ENCODE measurements at places on chromosomes 16 and 17.

- no peak for DNase-seq
These were observed 156.1 kb upstream of the CACNG5 start for GRCh38 chr17:66678827-66679226.

DNA sequence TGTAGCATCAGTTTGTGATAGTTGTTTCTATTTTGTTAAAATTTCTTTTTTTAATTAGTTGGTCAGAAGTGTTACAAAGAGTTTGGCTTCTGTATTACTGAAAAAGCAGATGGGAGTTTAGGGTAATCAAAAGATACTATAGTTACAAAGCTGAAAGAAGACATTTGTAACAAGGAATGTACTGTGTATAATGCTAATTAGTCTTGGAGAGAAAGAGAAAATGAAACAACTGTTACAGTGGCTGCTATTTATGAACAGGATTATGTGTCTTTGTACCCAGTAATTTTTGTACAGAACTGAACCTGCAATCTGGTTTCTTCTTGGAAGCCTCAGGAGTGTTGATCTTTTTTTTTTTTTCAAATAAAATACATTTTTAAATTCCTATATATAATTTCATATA, 14.3 kb downstream of the GDPD1 start:
- no peak for DNase-seq

GRCh38 chr16:17657045-17657444, 186.3 kb upstream of the XYLT1 start:
- DNase-seq, result no peak

GRCh38 chr17:65987988-65988387, 203.9 kb downstream of the CEP112 start:
- peak; percentile 55 for DNase-seq

DNA sequence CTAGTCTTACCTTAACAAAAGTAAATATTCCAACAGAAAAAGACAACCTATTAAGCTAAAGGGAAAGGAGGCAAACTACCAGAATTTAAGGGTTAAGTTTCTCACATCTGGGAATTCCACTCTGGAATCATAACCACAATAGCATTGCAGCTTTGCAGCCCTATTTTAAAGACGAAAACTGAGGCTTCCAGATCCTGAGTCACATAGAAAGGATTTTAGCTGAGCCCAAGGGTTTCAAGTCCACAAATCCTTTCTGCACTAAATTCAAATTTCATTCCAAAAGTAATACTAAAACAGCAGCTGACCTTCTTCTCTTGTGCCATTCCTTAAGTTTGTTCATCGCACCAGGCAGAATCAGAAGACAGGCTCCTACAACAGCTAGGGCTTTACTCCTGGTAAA, 17.8 kb downstream of the XYLT1 start:
- DNase-seq, result no peak

DNA sequence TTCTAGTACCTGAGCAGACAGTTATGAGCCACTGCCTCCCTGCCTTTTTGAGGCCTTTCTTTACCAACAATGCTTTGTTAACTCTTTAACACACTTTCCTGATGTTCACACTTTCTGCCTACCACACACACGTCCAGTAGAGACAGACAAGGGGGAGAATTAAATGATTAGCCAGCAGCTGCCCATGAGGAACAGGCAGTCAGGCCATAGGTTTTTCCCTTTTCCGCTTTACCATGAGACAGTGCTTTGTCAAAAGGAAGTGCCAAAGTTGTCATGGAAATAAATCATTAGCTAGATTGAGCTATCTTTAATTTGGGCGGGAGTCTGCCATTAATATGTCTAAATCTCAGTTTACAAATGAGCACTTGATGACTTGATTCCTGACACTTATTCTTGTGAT, 102.1 kb downstream of the PITPNC1 start:
- DNase-seq, result no peak

- peak; percentile 53 for DNase-seq
These were observed at the start of gene MTMR4 for GRCh38 chr17:58513965-58514769. MTMR4 (minus strand) TSS chr17:58514638; CDS start chr17:58514407, 231 bp downstream.

DNA sequence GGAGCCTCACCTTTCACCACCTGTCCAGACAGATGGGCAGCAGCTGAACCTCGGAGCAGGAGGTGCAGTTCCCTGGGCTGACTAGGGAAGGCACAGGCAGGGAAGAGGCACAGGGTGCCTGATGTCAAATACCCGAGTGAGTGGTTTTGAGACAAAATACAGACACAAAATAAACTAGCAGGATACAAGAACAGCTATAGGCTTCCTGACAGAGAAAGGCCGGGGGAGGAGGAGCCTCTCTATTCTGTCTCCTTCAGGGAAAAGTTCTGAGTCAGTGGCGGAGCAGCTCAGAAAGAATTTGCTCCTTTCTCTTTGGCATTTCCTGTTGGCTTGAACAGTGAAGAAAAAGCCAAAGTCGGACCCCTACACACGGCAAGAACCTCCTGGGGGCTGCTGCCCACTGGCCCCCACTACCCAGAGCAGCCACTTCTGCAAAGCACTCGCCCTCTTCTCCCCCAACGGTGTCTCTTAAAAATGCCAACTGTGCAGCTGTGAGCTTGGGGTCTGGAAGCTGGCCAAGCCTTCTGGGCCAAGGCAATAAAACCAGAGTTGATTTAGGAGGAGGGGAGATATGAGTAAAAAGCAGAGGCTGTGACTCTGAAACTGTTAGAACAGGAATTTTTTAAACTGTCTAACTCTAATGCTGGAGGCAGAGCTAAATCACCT, 14.4 kb upstream of the FAAP100 start:
- peak; percentile 84 for DNase-seq
